Stimulated activated CD8-positive, alpha-beta memory T cell treated with anti-CD3 and anti-CD28 coated beads, Interleukin-4, amount 100 ng/mL, for 1 hour (primary cell): ENCODE measurements at places on chromosomes 7 and 10.

GRCh38 chr10:112898540-112899390, 51.3 kb upstream of the TCF7L2 start:
- DNase-seq, result no peak

DNA sequence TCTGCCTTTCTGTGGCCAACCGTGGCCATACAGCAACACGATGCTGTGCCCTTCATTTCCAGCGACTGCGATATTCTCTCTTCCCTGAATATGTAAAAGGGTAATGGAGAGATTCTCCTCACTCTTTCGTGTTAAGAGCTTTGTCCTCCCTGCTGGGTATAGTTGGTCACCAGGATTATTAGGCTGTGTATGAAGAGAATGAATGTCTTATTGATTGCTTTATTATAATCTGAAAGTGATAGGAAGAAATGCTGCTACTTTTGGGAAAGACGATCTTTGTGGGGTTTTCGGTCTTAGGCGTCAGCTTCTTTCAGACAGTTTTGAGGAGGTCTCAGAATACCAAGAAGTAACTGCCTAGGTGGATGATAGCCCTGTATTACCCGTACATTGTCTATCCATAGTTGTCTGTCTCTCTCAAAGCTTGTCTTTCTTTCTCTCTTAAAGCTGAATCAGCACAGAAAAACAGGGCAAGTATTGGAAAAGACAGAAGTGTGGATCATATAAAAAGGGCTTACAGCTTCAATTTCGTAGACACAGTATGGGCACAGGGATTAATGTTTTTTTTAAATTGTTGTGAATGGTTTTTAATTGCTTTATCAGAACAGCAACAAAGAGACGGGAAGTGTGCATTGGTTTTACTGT, 1.2 kb downstream of the AHCYL2 start:
- DNase-seq, result no peak

GRCh38 chr7:54145716-54146115, 396.5 kb upstream of the VSTM2A start:
- no peak for DNase-seq

DNA sequence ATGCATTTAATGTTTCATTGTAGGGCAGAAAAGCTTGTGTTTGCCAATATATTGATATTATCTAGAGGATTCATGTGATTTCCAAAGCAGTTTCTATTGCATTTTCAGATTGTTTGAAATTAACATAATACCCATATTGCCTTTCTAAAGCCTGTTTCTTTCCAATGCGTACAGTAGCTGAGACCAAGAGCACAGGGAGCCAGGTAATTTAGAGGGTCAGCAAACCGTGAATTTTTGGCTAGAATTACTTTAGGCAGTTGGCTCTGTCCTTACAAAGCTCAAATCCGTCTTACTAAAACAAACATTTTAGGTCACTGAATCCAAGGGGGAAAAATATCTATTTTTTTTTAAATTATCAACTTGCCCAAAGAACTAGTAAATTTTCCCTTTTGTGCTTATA, 604.9 kb upstream of the ADARB2 start:
- DNase-seq, result no peak
